ENCODE measurements at places on chromosomes 7 and 10.

DNA sequence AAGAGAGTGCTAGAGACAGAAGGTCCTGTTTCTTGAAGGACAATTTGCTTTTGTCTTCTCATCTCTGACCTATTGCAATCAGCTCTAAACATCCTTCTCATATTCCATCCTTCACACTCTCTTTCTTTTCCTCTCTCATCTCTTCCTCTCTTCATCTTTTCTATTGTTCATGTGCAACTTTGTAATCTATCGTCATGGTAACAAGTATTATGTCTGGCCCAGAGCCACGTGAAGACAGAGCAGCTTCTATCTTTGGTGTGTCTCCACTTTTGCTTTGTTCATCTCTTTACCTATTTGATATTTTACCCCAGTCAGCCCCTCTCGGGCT lies 104.9 kb upstream of the ABCB5 start:
- DNase-seq: no peak

GRCh38 chr7:115015619-115016018 lies 93.7 kb downstream of the MDFIC start:
- no peak for DNase-seq

- DNase-seq: peak; percentile 16
Observed at GRCh38 chr7:46058086-46058823, 137.2 kb upstream of the IGFBP3 start.

- DNase-seq: no peak
Observed at GRCh38 chr7:25279705-25280104, 51.4 kb upstream of the NPVF start.

- DNase-seq: no peak
Observed at GRCh38 chr10:81875467-81876252, 666 bp downstream of the NRG3 start.

GRCh38 chr7:75756206-75756990 lies 15.6 kb downstream of the CCL26 start:
- no peak for DNase-seq

GRCh38 chr7:73851410-73852338 lies 9.3 kb upstream of the TMEM270 start:
- DNase-seq: no peak

- no peak for DNase-seq
Observed at GRCh38 chr10:106111246-106111645, 1053.3 kb downstream of the SORCS1 start.

- DNase-seq: no peak
Observed at GRCh38 chr7:130337410-130337971, 7.1 kb upstream of the CPA5 start.

GRCh38 chr7:150367677-150368095 lies 936 bp upstream of the REPIN1 start:
- no peak for DNase-seq

- DNase-seq: no peak
Observed at GRCh38 chr7:46450425-46450824, 529.4 kb upstream of the IGFBP3 start.

DNA sequence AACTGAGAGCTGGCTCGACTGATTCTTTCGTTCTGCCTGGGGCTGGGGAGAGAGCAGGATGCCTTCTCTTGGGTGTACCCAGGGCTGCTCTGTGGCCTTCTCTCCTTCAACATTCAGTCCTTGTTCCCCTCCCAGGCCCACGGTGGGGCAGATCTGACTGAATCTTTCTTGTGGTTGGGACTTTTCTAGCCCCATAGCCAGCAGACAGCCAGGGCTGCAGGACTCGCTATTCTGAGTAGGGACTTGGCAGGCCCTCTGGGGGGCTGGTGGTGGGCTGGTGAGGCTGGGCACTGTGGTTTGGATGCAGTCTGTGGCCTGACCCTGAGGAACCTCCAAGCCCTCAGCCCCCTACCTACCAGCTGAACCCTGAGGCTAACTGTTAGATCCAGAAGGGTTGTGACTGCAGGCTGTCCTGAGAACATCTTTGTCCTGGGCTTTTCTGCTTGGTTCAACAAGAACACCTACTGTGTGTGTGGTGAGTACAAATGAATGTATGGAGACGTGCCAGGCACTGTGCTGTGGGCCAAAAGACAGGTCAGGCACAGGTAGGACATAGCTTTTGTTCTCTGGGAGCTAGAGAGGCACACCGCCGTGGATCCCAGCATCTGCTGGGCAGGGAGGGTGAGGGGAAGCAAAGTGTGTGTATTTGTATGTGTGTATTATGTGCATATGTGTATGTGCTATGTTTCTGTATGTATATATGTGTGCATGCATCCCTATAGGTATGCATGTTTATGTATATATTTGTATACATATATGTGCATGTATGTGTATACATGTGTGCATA lies 2.1 kb upstream of the PALD1 start:
- no peak for DNase-seq

Data from AML-193 (cell line).